Right kidney (tissue), 9 donors: ENCODE measurements at places on chromosomes 5 and 9.

DNA sequence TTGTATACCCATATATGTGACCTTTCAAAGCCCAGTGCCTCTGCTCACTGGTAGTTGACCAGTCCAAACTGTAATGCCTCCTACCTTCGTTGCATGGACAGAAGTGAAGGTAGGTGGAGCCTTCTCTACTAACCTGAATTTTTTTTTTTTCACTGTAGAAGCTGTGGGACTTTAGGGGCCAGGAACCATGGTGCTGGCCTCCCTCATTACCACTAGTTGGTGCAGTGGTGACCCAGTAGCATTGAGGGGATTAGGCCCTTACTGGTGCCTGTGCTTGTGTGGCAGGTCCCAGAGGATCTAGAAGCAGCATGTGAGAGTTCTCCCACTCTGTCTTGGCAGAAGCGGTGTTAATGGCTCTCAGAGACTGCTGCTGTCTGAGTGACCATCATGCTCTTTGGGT is 2.3 kb downstream of the RALGPS1 start:
- DNase-seq, result no peak

GRCh38 chr5:166624573-166624972 is 1666.9 kb upstream of the WWC1 start:
- no peak for DNase-seq

DNA sequence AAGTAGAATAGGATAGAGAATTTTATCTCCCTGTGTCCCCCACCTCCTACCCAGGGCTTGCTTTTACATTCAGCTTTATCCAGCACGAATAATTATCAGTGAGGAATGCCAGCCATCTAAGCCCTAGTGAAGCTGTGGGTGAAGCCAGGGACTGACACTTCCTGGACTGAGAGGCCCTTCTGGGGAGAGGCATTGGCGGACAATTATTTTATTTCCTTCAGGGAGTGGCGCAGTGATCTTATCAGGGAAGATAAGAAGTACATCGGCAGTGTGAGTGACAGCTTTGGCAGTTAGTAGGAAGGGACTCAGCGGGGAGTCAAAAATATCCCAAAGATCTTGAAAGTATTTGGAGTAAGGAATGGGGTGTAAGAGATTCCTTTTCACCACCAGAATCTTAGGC is 34.9 kb upstream of the RPS23 start:
- peak; percentile 15 for DNase-seq

DNA sequence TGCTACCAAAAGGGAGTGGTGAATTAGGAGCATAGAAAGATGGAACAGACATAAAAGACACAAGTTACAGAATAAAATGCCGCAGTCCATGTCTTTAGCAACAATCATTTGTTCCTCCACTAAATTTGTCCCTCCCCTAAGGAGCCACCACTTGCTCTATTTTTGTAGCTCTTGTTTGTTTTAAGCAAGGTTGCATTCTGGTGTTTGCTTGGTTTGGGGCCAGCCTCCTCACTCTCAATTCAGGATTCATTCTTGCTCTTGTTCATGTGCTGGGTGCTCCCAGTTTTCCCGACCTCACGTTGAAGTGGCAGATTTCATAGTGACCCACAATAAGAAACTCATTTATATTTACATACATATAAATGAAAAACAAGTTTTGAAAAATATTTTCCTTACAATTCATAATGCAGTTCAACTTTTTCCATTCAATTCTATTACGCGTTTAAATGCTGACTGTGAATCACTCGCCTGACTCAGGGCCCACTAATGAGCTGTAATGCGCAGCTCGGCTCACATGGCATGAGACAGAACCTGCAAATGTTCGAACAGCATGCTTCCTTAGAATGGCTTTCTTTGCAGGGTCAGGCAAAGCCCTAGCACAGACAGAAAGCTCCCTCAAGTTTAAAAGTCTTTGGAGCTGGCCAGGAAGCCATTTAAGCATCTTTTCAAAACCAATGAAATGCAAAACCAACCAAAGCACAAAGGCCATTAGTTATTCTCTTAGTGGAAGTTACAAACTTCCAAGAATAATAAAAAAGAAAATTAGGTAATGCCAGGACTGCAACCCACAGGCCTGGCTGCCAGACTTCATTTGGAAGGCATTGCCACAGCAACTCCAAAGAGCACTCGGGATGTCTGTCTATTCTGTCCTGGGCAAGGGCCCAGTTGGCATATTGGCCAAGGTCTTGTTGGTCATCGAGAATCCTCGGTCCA is 41.7 kb downstream of the RETREG1 start:
- DNase-seq, result no peak

- no peak for DNase-seq
These were observed 7.1 kb downstream of the GLIS3 start for GRCh38 chr9:4292781-4293180.

DNA sequence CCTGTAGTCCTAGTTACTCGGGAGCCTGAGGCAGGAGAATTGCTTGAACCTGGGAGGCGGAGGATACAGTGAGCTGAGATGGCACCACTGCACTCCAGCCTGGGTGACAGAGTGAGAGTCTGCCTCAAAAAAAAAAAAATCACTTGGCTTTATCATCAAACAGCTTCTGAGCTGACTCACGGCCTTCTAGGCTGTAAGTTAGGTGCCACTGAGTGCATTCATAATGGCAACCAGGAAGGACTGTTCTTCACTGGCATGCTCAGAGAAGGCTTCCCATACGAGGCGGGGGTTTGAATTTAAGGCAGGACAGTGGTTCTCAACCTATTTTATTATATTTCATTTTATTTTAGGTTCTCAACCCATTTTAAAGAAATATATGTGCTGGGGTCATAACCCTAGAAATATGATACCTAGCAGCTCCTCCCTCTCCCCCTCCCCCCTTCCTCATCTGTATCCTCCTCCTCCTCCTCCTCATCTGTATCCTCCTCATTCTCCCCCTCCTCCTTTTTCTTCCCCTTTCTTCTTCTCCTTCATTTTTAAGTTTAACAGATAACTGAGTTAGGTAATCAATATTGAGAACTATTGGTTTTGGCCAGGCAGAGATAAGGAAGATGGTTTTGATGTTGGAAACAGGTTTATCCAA is 19.0 kb upstream of the LHFPL2 start:
- no peak for DNase-seq
